Mesothelial cell of epicardium (in vitro differentiated cells): ENCODE measurements at places on chromosomes 6 and 20. TPM values are rescaled to one million over a fixed set of nuclear protein-coding genes. Genes with fewer than 3 reads are reported as not detected.
A peak's percentile ranks its signal among the peaks of the same experiment; 100 is the strongest.

- DNase-seq, result no peak
These were observed 37.9 kb downstream of the SCML4 start for GRCh38 chr6:107786179-107786578.

DNA sequence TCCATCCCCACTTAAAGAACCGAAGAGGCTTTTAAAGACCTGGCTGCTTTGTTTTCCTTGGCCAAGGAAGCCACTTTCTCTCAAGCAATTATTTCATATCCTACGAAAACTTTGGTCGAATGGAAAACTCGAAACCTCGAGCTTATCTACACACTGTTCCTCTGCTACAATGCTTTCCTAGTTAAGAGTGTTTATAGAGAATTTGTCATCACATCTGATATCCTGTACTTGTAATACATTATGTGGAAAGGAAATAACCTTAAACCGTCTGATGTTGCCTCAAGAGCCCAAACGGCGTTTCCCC, 28.1 kb downstream of the TFAP2B start:
- DNase-seq, result no peak

DNA sequence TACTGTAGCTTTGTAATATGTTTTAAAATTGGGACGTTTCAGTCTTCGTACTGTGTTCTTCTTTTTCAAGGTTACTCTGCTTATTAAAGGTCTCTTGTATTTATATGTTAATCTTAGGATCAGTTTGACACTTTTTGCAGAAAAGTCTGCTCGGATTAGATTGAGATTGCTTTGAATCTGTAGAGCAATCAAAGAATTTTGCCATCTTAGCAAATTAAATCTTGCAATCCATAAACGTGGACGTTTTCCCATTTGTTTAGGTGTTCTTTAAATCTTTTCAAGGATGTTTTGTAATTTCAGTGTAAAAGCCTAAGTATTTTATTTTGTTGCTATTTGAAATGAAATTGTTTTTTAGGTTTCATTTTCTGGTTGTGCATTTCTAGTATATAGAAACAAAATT, 78.0 kb upstream of the GTSF1L start:
- DNase-seq, result no peak

DNA sequence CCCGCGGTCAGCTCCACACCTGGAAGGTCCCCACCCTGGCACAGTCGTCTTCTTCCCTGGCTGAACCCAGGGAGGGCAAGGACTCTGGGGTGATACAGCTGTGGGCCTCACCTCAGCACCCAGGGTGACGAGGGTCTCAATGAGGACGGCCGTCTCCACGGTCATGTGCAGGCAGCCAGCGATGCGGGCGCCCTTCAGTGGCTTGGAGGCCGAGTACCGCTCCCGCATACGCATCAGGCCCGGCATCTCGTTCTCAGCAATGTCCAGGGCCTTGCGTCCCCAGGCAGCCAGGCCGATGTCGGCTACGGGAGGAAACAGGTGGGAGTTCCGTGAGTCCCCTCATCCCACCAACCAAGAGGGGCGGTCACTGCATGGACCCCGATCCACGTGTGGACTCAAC, 7.9 kb downstream of the AHCY start:
- DNase-seq, result no peak

GRCh38 chr6:143559051-143559660, 47.6 kb upstream of the FUCA2 start:
- no peak for DNase-seq

DNA sequence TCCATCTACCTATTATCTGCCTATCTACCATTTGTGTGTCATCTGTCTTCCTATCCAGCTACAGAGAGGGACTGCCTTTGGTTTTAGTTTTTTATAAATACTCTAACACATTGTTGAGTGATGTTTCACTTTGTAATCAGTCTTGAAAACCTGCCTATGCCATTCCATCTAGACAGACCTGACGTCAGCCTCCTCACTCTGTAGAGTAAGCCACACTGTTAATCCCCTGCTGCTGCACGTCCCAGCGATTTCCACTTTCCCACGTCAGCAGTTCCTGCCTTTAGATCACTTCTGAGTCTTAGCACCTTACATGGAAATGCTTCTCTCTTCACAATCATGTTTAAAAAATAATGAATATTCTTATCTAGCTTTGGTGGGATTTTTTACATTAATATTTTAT, 54.8 kb downstream of the PLG start:
- no peak for DNase-seq

- DNase-seq, result no peak
These were observed 13.4 kb downstream of the NAPB start for GRCh38 chr20:23407781-23408464.

DNA sequence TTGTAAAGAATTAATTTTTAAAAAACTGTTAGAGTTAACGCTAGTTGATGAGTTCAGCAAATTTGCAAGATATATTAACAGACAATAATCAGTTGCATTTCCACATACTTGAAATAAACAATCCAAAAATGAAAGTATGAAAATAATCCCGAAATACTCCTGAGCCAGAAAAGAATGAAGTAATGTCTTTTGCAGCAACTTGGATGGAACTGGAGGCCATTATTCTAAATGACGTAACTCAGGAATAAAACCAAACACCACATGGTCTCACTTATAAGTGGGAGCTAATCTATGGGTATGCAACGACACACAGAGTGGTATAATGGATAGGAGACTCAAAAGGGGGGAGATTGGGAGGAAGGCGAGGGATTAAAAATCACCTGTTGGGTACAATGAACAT, 872.9 kb upstream of the GJE1 start:
- no peak for DNase-seq

DNA sequence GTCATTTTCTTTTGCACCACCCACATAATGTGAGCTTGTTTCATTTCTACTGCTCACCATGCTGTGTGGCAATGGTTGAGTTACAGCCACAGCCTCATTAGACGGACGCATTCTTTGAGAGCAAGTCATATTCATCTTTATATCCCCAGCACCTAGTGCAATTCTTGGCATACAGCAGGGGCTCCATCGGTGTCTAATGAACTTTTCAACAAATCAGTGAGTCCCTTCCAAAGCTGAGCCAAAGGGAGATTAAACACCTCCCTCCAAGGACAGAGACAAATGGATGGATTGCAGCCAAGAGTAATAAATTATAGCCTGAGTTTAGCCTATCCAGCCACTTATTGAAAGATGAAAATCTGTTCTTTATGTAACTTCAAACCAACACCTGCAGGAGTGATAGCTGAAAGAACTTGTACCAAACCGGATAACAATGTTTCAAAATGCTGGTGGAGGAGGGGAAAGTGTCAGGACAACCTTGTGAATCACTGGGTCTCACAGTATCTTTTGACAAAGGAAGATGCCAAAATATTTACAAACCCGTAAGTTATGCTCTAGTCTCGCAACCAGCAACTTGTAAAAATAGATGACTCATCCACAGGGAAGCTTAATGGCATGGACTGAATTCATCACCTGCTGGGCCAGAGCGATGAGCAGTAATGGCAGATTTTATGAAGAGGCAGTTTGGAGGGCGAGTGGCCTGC, 139.0 kb downstream of the PXDC1 start:
- peak; percentile 31 for DNase-seq

- no peak for DNase-seq
These were observed 89.8 kb downstream of the BMP6 start for GRCh38 chr6:7815716-7816115.

GRCh38 chr6:51479296-51479695, 608.1 kb downstream of the PKHD1 start:
- DNase-seq, result no peak

- no peak for DNase-seq
These were observed 92.2 kb upstream of the TENT5A start for GRCh38 chr6:81844686-81845085.

- peak; percentile 88 for DNase-seq
These were observed 20.2 kb downstream of the LEMD2 start for GRCh38 chr6:33768644-33769120.

DNA sequence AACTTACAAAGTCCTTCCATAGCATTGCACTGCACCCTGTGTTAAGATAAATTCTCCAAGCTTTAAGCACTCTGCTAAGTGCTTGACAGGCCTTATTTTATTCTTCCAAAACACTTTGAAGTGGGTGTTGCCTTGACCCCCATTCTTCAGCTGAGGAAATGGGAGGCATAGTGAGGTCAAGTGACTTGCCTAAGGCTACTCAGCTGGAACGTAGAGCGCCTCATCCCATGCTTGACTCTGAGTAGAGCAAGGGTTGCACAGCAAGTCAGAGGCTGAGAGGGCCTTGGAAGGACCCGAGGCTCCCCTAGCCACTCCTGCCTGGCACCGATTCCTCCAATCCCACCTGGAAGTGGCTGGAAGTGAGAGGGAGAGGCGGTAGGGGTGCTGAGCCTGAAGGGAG, 19.6 kb upstream of the CSNK2A1 start:
- no peak for DNase-seq

- DNase-seq, result no peak
These were observed 109.5 kb downstream of the MYLK4 start for GRCh38 chr6:2641044-2641725.

- DNase-seq, result no peak
These were observed 18.9 kb downstream of the PHACTR2 start for GRCh38 chr6:143696664-143697000.

DNA sequence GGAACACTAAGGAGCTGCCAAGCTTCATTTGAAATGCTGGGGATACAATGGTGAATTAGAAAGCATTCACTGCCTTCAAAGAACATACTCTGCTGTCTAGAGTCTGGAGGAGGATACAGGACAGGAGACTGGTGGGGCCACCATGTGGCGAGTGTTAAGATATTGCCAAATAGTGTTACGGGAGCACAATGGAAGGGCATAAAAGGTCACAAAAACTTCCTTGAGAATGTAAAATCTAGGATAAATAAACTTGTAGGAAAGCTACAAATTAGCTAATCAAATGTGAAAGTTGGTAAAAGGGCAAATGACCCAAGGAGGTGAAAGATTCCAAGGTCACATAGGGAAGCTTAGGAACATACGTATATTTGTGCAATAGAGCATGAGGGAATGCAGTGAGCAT, 271.7 kb downstream of the RFPL4B start:
- DNase-seq, result no peak

- DNase-seq, result no peak
These were observed 31.9 kb downstream of the NTSR1 start for GRCh38 chr20:62740286-62741141.

DNA sequence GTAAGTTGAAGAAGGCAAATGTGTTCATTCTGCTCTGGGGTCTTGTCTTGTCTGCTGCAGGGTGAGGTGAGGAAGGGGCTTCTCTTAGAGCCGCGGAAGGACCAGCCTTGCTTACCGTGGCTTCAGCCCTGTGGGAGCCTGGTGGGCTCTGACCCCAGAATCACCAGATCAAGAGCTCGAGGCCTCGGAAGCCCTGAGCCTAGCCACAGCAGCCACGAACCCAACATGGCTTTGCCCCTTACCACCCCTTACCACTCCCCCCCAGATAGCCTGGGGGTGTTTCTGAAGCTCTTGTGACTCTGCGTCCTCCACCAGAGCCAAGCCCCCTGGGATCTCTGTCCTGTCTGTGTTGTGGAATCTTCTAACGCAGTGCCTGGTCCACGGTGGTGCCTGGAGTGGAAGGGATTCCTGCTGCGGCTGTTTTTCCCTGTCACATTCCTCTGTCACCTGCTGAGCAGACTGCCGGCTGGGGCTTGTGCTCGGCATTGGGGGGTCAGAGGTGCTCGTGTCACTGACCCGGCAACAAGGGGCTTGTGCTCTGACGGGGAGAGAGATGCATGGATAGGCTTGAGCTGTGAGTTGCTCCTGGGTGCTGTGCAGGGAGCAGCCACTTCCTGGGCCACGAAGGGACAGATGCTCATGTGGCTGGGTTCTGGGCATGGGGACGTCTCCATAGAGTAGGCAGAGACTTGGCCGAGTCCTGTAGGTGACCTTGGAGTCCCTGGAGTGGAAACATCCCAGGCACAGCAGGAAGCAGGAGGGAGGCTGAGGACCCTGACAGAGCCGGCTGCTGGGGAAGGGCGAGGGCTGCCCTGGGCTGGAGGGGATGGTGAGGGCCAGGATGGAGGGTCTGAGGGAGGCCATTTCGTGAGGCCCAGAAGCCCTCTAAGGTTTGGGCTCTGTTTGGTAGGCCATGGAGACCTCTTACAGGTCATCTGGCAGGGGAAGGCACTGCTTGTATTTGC, 316.0 kb downstream of the QKI start:
- DNase-seq, result no peak

DNA sequence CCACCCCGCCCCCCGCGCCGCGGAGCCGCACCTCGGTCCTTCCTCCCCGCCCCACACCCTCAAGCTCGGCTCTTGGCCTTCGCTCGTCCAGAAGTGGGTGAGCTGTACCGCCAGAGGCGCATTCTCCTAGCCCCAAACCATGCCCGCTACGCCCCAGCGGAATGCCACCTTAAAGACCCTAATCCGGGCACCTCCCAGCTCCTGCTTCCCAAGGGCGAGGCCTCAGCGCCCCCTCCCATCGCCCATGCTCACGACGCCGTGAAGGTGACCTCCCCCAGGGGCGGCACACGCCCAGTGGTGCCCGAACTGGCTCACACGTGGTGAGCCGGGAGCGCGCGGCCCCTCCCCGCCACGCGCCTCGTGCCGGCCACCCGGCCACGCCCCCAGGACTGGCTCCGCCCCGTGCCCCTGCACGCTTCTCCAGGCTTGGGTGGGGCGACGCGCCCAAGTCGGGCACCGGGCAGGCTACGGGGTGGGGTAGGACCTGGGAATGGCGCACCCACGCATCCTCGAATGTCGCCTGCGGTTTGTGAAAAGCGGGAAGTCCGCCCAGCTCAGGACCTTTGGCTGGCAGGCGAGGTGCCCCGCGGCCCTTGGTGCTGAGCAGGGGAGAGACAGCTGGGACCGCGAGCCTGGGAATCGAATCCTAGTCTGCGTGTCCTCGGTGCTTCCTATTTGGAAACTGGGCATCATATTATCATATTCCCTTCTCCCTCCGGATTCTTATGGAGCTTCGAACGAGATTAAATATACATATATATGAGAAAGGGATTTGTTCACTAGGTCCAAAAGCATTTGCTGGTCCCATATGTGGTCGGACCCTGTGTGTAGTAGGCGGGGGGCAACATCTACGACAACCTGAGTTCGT, 941 bp upstream of the SOX12 start:
- peak; percentile 92 for DNase-seq

DNA sequence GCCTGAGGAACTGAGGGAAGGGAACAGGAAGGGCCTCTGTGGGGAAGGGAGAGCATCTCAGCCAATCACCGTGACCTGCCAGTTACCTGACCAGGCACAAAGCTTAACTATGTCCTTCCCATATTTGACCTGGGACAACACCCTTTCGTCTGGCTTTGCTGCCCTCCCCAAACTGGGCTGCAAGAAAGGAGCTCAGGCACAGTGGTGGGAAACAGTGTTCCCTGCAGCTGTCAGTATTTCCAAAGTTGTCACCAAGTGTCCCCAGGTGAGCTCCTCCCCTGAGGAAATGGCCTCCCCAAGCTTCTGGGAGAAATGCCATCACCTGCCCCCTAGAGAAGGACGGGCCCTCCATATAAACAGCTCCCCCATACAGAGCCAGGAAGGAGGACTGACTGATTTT, 17.9 kb downstream of the NCR2 start:
- no peak for DNase-seq

DNA sequence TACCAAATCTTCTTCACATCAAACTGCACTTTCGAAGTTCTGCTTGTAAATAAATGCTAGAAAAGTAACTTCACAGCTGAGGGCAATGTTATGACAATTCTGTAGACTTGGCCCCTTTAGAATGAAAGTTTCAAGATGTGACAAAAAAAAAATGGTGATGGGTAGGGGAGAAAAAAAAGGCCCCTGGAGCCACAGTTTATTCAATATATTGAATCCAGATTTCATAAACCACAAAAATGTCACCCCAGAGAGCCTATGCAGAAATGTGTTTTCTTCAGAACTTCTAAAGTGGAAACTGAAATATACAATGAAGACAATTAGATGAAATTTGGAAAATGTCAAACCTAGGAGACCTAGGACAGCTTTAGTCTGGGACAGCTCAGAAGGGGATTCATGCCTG, 143.1 kb downstream of the EDN3 start:
- no peak for DNase-seq

Gene HMGCLL1
- 1.7 to 3.5 TPM (median 2.4 TPM) in 3 replicates for total RNA-seq

Gene KIF25
- 0.47 to 1.6 TPM (median 0.95 TPM) in 3 replicates for total RNA-seq

Gene LCA5
- total RNA-seq, result 8.7 to 9.2 TPM (median 8.9 TPM) in 3 replicates

Gene SHLD1
- 10.0 to 11.9 TPM (median 11.6 TPM) in 3 replicates for total RNA-seq
